ENCODE measurements at places on chromosomes 2 and 18.
A peak's percentile ranks its signal among the peaks of the same experiment; 100 is the strongest.

DNA sequence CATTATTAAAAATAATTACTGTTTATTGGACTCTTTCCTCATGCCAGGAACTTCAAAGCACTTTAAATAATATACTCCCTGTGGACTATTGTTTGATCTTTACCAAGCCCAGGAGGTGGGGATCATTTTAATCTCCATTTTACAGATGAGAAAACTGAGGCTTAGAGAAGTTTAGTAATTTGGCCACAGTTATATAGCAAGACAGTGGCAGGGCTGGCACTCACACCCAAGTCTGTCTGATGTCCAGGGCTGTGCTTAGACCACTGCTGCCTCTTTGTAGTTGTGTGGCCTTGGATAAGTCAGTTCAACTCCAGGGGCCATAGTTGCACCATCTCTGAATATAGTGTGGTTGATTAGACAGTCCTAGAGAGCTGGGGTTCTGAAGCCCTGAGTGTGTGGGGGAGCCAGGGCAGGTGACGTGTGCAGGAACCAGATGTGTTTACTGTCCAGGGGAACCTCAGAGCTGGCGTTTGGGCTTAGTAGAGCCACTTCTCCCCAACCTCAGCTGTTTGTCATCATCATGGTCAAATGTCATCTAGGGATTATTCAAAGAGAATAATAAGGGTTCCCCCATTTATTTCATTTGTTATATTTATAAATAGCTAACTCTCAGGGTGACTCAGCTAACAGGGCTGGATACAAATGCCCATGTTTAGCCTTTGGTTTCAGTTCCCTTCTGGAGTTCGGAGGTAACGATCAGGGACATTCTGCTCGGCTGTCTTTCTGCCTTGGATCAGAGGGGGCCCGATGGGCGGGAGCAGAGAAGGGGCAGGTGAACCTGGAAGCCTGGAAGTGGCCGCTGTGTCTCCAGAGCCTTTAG lies 68.0 kb downstream of the BOLA3 start:
- DNase-seq: peak; percentile 88

- DNase-seq: no peak
Measured at GRCh38 chr18:34821669-34822210, 111.6 kb downstream of the DTNA start.

- no peak for DNase-seq
Measured at GRCh38 chr2:108923019-108923700, 65.9 kb downstream of the EDAR start.

GRCh38 chr2:216501854-216502253 lies 3.2 kb downstream of the RPL37A start:
- no peak for DNase-seq
